ENCODE measurements at places on chromosomes 2 and 18.

DNA sequence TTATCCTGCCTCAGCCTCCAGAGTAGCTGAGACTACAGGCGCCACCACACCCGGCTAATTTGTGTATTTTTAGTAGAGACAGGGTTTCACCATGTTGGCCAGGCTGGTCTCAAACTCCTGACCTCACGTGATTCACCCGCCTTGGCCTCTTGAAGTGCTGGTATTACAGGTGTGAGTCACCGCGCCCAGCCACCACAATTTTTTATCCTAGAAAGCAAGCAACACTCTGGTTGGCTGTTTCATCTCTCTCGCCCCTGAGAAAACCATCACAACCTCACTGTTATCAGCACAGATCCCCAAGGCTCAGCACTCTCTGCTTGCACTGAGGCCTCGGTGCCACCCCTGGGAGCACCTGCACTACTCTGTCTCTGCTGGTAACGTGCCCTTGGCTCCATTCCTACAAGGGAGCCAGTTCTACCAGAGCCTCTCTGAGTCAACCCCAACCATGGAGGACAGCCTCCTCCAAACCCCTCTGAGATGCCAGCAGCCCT, 134.8 kb upstream of the AGAP1 start:
- DNase-seq: no peak

DNA sequence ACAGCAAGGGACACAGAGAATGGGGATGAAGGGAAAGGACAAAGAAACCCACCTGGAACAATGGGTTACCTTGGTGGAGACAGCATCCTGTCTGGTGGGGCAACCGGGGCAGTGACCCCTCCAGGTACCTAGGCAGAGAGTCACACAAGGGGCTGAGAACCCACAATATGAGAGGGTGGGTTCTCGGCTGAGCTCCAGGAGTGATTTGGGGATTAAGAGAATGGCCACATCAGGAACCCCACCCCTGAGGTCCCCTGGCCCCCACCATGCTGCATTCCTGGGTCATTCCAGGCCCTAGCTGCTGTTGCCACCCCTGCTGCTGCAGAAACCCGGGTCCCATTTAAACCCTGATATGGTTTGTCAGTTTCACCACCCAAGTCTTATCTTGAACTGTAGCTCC, 172.3 kb downstream of the RTP5 start:
- DNase-seq: no peak

DNA sequence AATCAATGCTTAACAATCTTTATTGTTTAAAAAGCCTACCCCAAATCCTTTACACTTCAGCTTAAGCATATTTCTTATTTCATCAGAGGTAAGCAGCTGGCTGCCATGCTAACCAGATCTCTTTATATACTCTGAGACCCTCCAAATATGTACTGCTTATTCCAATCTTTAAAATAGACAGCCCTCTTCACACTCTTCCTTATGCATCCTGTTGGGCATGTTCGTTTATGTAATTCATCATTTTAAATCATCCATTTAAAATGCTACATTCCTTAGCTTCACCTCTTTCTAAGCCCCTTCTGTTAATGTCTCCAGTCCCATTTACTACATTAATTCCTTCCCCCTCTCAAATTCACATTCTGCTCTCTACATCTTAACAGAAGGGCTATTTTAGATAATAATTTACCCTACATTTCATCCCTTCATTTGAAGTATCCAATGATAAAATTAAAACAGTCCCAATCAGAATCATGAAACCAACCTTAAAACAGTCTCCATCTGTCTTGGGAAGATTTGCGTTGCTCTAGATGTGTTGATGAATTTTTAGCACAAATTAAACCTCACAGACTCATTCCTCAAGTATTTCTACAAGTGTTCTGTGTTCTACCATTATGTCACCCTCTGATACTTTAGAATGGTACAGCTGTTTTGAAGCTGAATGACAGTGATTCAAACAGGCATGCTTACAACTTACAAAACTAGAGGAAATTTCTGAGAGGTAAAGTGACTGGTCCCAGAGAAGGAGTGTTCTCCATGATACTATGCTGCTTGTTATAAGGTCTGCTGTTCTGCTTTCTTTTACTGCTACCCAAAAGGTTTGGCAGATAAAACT, 59.1 kb downstream of the ZNF385B start:
- DNase-seq: no peak

GRCh38 chr2:45156605-45157004, 147.4 kb upstream of the SIX2 start:
- DNase-seq: no peak

GRCh38 chr2:14494759-14495158, 137.8 kb upstream of the LRATD1 start:
- DNase-seq: no peak

DNA sequence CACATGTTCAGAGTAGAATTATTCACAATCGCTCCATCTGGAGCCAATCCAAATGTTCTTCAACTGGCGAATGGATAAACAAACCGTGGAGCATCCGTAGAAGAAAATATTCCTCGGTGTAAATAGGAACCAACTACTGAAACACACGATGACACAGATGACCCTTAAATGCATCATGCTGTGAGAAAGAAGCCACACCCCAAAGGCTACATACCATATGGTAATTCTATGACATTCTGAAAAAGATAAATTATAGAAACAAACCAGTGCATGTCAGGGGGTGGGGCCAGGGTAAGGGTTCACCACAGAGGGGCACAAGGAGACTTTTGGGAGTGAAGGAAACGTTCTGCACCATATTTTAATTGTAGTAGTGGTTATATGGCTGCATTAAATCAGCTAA, 312.2 kb upstream of the SMIM21 start:
- no peak for DNase-seq

- DNase-seq: no peak
These were observed 62.8 kb upstream of the YWHAQ start for GRCh38 chr2:9693646-9694045.

DNA sequence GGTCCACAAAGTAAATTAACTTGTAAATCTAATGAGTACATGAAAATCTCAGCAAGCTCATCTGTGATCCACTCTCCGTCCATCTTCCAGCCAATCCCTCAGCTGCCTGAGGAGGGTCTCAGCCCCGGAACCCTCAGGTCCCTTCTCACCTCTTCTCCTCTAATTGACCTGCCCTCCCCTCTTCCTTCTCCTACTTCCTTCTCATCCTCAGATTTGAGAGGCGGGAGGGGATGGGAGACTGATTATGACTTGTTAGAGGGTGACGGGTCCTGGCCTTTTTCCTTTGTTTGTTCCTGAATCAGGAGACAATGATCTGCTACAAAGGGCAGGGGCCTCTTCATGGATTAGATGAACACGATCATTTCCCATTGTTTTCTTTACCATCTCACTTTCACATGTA, 80.1 kb downstream of the CYBRD1 start:
- no peak for DNase-seq

DNA sequence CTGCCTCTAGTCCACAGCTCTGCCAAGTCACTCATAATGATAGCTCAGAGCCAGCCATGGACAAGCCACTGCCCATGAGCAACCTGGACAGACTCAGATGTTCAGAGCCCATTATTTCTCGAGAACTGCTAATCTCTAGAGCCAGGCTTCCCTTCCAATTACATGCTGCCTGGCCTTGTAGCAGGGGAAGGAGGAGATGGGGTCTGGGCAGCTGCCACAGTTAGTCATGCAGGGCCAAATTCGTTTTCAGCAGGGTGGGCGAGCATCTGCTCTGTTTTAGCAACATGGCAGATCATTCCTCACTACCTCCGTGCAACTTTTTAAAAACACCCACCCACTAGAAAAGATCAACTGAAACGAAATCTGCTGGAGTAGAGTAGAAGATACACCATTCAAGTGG, 141.8 kb downstream of the MYO5B start:
- no peak for DNase-seq

DNA sequence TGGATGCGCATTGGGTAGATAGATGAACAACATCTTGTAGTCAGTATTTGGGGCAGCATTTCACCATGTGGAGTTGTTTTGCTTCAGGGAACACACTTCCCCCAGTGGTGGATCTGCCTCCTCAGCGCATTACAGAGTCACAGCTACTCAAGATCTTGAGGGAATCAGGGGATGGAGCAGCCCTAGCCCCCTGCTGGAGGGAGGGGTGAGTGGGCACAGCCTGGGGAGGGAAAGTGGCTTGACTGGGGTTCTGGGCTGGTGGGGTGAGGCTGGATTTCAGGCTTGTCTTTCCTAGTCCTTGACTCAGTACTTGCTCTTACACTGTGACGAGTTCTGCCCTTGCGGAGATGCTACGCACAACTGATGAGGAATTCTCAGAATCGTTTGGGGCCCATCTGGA, 271.0 kb upstream of the HS6ST1 start:
- DNase-seq: no peak

GRCh38 chr2:219961947-219962498, 334.6 kb downstream of the SLC4A3 start:
- DNase-seq: no peak

DNA sequence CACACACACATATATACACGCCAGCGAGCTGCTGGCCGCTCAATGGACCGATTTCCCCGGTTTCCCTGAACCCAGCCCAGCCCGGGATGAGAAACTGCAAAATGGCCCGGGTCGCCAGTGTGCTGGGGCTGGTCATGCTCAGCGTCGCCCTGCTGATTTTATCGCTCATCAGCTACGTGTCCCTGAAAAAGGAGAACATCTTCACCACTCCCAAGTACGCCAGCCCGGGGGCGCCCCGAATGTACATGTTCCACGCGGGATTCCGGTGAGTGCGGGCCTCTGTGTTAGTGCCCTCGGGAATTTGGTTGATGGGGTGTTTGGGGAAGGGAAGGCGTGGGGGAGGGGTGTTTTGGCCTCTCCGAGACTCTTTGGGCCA, 392 bp downstream of the ST8SIA3 start:
- DNase-seq: no peak

GRCh38 chr2:190891372-190891771, 10.8 kb downstream of the GLS start:
- no peak for DNase-seq

DNA sequence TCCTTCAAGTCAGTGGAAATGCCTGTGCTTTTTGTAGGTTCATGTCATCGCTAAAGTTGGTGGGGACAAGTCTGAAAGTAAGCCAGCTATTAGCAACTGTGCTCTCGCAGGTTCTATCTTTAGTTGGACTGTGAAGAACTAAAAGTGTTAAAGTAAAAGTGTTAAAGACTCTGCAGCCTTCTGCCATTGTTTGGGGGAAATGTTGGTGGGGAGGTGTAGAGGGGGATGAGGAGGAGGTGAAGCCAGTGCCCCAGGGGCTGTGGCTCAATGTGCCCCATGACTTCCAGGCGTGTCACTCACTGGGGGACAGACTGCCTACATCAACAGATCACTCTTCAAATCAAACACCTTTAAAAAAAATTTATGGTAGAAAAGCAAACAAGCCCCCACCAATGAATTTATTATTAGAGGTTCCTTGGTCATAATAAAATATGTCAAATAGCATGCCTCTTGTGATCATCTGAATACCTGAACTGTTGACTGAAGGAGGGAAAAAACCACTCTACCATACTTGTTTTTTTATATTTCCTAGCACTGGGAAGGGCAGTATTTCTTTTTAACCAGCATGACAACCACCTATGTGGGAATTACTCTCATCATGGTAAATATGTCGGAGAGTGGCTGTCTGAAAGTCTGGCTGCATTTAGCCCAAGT, 19.3 kb downstream of the TGFA start:
- DNase-seq: no peak

- DNase-seq: no peak
These were observed 45.6 kb downstream of the RAMP1 start for GRCh38 chr2:237904831-237905599.

DNA sequence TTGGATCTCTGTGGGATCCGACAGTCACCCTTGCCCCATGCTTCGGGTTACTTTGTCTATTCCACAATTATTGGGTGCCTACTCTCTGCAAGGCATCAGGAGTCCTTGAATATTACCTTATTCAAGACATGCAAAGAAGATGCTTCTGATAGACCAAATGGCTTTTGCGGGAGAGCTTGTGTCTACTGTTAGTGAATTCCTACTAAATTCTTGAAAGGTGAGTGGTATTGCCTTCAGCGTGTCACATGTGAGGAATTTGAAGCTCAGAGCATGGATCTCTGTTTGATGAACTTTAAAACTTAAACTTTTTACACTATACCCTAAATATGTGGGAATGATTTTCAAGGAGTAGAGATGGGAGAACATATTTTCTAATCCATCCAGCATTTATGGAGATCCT, 184.4 kb downstream of the LTBP1 start:
- DNase-seq: no peak

GRCh38 chr2:63486861-63487290, 101.4 kb downstream of the WDPCP start:
- no peak for DNase-seq

- DNase-seq: no peak
These were observed 89.8 kb downstream of the ZNF516 start for GRCh38 chr18:76405280-76405679.

DNA sequence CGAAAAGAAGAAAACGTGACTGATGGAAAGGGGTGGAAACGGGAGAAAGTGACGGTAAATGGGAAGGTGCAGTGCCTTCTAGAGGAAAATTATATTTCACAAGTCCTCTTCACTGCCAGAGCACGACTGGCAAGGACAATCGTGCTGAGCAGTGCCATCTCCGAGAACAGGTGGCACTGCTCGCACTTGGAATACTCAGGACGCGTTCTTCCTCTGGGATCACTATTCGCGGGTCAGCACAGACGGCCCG, 364 bp downstream of the STAT1 start:
- no peak for DNase-seq

DNA sequence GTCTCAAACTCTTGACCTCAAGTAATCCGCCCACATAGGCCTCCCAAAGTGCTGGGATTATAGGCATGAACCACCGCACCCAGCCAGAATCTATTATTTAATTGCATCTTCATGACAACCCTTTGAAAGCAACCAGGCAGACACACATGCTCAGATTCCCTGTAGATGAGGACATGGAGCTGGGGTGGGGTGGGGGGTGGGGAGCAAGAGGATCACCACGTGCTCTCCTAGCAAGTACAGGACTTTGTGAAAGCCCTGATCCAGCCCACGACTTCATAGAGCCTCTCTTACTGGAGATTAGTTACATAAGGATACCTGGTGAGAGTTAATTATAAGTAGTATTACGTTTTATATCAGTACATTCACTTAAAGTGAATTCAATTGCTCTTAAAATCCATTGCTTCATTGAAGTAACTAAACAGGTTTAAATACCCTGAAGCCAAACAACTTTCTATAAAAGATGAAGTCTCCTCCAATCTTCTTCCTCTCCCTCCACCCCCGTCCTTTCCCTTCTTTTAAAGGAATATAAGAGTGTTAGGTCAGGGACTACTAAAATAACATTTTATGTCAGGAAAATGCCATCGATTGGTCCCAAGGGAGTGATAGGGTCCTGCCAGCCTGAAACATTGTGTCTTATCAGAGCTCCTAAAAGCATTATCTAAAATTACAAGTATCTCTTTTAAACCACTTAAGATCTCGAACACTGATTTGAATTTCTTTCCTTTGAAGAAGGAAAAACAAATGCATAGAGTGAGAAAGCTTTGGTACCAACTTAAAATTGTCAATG, 123.9 kb downstream of the EPHA4 start:
- no peak for DNase-seq

- DNase-seq: no peak
These were observed 203.0 kb downstream of the TNS1 start for GRCh38 chr2:217799563-217800432.

All from stimulated activated CD4-positive, alpha-beta T cell treated with anti-CD3 and anti-CD28 coated beads, Interleukin-12 subunit alpha, Interleukin-12 subunit beta, amount 100 ng/mL, for 24 hours (primary cell).